ENCODE measurements at places on chromosomes 5 and 9.
A peak's percentile ranks its signal among the peaks of the same experiment; 100 is the strongest.

DNA sequence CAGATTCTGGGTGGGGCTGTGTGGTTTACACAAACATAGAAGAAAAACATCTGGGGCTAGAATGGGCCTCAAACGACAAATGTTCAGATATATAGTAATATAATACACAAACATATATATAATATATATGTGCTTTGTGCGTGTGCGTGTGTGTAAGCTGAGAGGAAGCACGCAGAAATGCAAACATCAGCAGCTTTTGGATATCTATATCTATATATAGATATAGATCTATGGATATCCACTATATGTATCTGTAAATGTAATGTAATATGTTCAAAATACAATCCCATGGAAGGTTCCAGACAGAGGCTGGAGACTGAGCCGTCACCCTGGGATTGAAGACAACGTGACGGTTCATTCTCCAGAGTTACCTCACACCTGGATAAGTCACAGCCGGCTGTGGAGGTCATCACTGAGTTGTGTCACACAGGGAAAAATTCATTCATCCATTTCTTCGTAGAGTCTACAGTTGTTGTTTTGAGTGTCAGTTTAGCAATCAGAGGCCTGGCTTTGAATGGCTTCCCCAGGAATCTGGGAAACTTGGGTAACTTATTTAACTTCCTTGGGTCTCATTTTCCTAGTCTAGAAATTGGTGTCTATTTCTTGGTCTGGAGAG, 123.0 kb upstream of the CPEB4 start:
- H3K4me1 ChIP-seq = peaks cover 34% of the 10 kb centered on the region
- H3K36me3 ChIP-seq = no peaks in the 10 kb centered on the region
- H3K27me3 ChIP-seq = no peaks in the 10 kb centered on the region
- H3K27ac ChIP-seq = peak overlapping the region; percentile 81

- H3K4me1 ChIP-seq = no peaks in the 10 kb centered on the region
- no peak for DNase-seq
- H3K27me3 ChIP-seq = no peaks in the 10 kb centered on the region
- H3K27ac ChIP-seq = no peak overlapping the region
Observed at GRCh38 chr9:38319496-38320173, 72.9 kb upstream of the ALDH1B1 start.

GRCh38 chr5:159825551-159826051, 90.7 kb upstream of the ADRA1B start:
- peaks cover 10% of the 10 kb centered on the region for H3K4me1 ChIP-seq
- H3K4me3 ChIP-seq = no peak overlapping the region
- H3K36me3 ChIP-seq = no peaks in the 10 kb centered on the region
- H3K27ac ChIP-seq = no peak overlapping the region

- H3K4me1 ChIP-seq = no peaks in the 10 kb centered on the region
- no peaks in the 10 kb centered on the region for H3K27me3 ChIP-seq
- no peak overlapping the region for H3K4me3 ChIP-seq
- no peak overlapping the region for H3K27ac ChIP-seq
- DNase-seq = no peak
- no peaks in the 10 kb centered on the region for H3K36me3 ChIP-seq
Observed at GRCh38 chr9:14895806-14896205, 14.4 kb downstream of the FREM1 start.

GRCh38 chr5:157708866-157709265, 22.4 kb upstream of the THG1L start:
- no peak overlapping the region for H3K27ac ChIP-seq
- no peaks in the 10 kb centered on the region for H3K27me3 ChIP-seq
- no peaks in the 10 kb centered on the region for H3K36me3 ChIP-seq
- H3K4me1 ChIP-seq = no peaks in the 10 kb centered on the region
- H3K4me3 ChIP-seq = no peak overlapping the region
- DNase-seq = no peak

- no peaks in the 10 kb centered on the region for H3K27me3 ChIP-seq
- no peak overlapping the region for H3K4me3 ChIP-seq
- peak overlapping the region; percentile 63 for H3K27ac ChIP-seq
- no peak for DNase-seq
Observed at GRCh38 chr9:69180670-69181069, 6.6 kb downstream of the TJP2 start.

GRCh38 chr5:14712131-14712530, 47.6 kb downstream of the OTULIN start:
- no peak overlapping the region for H3K27ac ChIP-seq
- H3K36me3 ChIP-seq = peaks cover 14% of the 10 kb centered on the region
- peaks cover 12% of the 10 kb centered on the region for H3K4me1 ChIP-seq
- no peak overlapping the region for H3K4me3 ChIP-seq
- DNase-seq = no peak

DNA sequence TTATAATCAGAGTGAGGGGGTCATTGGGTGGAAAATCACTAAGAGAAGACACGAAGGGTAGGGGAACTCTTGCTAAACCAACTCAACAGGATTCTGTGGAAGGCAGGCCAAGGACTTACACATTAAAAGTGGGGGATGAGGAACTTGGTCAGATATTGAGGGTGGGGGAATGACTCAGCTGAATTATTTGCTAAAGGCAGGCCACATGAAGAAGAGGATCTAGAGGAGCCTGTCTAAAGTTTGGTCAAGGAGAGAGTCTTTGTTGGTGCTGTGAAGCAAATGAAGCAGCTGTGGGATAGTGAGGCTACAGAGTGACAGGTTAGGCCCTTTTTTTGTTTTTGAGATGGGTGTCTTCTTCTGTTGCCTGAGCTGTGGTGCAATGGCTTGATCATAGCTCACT, 63.9 kb upstream of the SPRY4 start:
- no peaks in the 10 kb centered on the region for H3K27me3 ChIP-seq
- H3K36me3 ChIP-seq = no peaks in the 10 kb centered on the region
- no peak overlapping the region for H3K4me3 ChIP-seq
- H3K4me1 ChIP-seq = peaks cover 19% of the 10 kb centered on the region
- no peak overlapping the region for H3K27ac ChIP-seq

DNA sequence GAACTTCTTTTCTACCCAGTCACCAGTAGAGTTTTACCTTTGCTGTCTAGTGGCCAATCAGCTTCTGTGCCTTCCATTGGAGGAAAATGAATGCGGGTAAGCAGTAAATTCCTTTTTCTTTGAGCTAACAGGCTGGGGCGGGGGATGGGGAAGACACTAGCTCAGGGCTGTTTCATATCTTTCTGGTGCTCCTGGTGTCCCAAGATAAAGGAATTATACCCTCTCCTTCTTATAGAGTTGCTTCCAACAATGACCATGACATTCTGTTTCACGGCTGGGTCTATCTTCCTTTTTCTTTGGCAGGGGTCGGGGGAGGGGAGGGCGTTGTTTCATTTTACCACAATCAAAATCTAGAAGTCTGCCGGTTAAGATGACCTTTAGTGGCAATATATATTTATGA, 51.2 kb upstream of the RPS23 start:
- H3K4me1 ChIP-seq = no peaks in the 10 kb centered on the region
- no peak overlapping the region for H3K4me3 ChIP-seq
- no peak for DNase-seq
- no peaks in the 10 kb centered on the region for H3K36me3 ChIP-seq
- no peaks in the 10 kb centered on the region for H3K27me3 ChIP-seq
- no peak overlapping the region for H3K27ac ChIP-seq

- no peak overlapping the region for H3K4me3 ChIP-seq
- H3K36me3 ChIP-seq = no peaks in the 10 kb centered on the region
- H3K27ac ChIP-seq = peak overlapping the region; percentile 62
Observed at GRCh38 chr5:40410231-40410861, 269.4 kb upstream of the PTGER4 start.

DNA sequence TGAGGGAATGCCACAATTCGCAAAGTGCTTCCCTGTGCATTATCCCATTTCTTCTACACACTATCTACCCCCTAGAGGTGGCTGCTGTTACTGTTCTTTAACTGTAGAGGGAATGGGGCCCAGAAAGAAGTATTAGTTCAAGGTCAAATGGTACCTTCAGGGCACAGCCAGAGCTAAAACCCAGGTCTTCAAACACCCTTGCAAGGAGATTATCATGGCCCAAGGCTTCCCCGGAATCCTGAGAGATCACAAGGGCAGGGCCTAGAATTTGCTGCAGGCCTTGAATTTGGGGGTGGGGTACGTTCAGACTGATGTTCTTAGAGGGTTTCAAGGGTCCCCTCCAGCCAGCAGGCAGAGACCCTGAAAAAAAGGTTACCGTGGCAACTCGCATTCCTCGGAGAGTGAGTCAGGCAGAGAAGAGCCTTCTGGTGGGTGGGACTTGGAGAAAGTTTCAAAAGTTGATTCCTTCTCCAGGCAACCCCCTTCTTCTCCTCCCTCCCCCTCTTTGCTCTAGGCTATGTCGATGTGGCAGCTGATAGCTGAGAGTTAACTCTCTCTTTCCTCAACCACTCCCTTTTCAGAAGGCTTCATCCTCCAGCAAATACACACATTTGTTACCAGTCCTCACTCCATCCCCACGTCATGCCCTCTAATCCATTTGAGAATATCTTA, 1.9 kb downstream of the SPARC start:
- H3K4me1 ChIP-seq = peaks cover 35% of the 10 kb centered on the region
- H3K27ac ChIP-seq = peak overlapping the region; percentile 89
- peaks cover 12% of the 10 kb centered on the region for H3K36me3 ChIP-seq
- peak overlapping the region; percentile 71 for H3K4me3 ChIP-seq
- peak; percentile 52 for DNase-seq
- H3K27me3 ChIP-seq = no peaks in the 10 kb centered on the region

GRCh38 chr9:86577420-86578333, 223.5 kb upstream of the TUT7 start:
- H3K36me3 ChIP-seq = no peaks in the 10 kb centered on the region
- H3K4me3 ChIP-seq = no peak overlapping the region
- H3K27ac ChIP-seq = no peak overlapping the region
- no peak for DNase-seq
- peaks cover 17% of the 10 kb centered on the region for H3K4me1 ChIP-seq

DNA sequence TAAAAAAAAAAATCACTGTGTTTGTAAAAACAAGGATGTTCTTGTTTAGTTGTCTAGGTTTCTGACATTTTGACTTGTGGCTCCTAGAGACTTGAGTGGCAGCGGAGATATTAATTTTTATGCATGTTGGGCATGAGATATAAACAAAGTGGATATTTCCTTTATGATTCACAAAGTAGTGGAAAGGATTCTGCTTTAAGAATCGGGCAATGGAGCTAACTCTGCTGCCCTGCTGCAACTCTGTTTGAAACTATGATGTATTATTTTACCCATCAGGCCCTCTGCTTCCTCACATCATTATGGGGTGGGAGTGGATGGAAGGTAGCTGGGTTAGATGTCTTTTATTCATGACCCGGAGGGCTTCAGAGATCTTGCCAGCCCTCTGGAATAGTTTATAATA, 94.1 kb upstream of the CD180 start:
- no peak overlapping the region for H3K27ac ChIP-seq
- H3K36me3 ChIP-seq = no peaks in the 10 kb centered on the region
- no peaks in the 10 kb centered on the region for H3K4me1 ChIP-seq

DNA sequence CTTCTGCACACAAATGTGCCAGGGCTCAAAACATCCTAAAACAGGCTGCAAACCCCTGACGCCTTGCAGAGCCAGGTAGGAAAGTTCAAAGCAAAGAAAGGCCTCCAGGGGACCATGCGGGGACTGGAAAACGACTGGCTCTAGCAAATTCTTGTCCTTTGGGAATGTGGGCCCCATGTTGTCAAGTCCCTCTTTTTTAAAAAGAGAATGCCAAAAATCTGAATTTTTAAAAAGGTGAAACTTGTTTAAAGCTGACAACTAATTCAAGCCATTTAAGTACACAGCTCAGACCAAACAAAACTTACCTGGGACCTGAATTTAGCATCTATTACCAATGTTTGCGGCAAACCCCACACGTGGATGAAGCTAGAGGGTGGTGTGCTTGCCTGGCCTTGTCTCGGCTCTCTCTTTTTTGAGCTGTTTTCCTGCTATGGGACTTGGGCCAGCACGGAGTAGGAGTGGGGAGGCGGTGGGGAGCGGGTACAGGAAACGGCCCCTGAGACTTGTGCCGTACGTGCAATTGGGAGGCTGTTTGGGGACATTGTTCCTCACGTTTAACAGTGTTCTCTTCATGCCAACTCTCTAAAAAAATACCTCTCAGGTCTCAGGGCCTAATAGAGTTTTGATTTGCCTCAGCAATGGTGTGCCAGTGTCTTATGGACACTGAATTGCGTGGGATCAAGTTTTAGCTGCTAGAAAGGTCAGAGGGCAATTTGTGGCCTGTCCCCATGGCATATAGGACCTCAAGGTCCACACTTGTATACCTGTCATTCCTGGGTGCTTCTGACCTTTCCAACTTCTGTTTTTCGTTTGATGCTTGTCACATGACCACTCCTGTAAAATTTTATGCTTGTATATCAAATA, 15.1 kb upstream of the PHF19 start:
- no peaks in the 10 kb centered on the region for H3K36me3 ChIP-seq
- H3K27ac ChIP-seq = no peak overlapping the region
- no peak for DNase-seq
- peaks cover 16% of the 10 kb centered on the region for H3K4me1 ChIP-seq

DNA sequence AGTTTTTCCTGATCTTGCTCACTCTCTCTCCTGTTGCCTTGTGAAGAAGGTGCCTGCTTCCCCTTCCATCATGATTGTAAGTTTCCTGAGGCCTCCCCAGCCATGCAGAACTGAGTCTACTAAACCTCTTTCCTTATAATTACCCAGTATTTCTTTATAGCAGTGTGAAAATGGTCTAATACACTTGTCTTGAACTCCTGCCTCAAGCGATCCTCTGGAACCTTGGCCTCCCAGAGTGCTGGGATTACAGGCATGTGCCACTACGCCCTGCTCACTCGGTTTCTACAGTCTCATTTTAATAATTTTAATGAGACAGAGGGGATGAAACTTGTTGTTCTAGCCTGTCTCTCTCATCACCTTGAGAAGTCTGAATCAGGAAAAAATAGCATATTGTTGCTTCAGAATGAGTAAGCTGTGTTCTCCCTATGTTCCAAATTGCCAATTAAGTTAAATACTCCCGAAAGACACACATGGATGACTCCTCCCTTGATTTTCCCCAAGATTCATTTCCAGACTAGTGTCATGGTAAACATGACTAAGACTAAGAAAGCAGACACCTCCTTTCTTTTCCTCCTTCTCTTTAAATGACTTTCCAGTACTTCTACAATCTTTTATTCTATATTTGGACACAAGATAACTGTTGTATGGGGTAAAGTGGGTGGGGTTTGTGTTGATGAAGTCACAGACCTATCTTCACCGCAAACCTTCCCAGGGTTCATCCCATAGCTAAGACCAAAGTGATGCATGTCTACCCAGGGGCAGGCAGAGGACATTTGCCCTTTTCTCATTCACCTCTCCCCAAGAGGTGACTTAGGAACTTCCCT, 7.8 kb upstream of the DNAJC18 start:
- no peak overlapping the region for H3K4me3 ChIP-seq
- H3K36me3 ChIP-seq = peaks cover 3% of the 10 kb centered on the region
- no peaks in the 10 kb centered on the region for H3K27me3 ChIP-seq
- no peak for DNase-seq
- H3K27ac ChIP-seq = no peak overlapping the region

DNA sequence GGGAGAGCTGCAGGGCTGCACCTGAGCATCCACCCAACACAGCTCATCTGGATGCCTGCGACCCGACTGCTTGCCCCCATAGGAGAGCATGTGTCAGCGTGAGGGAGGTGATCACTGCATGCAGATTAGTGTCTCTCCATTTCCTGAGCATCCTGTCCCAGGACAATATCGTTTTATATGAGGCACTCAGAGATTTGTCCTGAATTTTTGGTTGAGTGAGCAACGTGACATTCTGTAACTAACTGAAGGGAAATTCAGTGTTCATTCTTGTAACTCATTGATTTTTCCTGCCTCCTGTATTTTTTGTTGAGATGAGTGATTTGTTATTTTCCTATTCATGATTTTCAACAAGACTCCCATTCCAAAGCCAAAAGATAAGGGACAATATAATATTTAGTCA, 20.7 kb upstream of the ANKRD34B start:
- no peak for DNase-seq
- no peaks in the 10 kb centered on the region for H3K27me3 ChIP-seq
- no peak overlapping the region for H3K27ac ChIP-seq
- H3K36me3 ChIP-seq = no peaks in the 10 kb centered on the region
- no peaks in the 10 kb centered on the region for H3K4me1 ChIP-seq
- no peak overlapping the region for H3K4me3 ChIP-seq

All from heart left ventricle (tissue), 16 donors.